ENCODE measurements at places on chromosomes 1 and 21.

- peak; percentile 69 for DNase-seq
Observed at GRCh38 chr1:147700042-147701006, 30.0 kb upstream of the ACP6 start.

GRCh38 chr1:62903982-62904855 lies 120.3 kb downstream of the ATG4C start:
- DNase-seq: no peak

DNA sequence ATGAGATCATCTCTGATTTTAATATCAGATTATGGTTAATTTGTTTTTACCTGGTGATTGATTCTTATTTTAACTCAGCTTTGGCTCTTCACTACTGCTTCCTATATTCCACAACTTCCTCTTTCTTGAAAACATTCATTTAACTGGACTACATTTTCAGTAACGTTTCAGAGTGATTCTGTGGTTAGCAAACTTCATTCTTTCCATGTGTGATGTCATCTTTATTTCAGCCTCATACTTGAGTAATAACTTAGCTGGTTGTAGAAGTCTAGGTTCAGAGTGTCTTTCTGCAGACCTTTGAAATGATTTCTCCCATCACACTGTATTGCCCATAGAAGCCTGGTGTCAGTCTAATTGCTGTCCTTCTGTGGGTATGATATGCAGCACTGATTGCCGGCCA lies 36.0 kb upstream of the SLC35F3 start:
- DNase-seq: no peak

GRCh38 chr1:29180497-29181412 lies 945 bp downstream of the SRSF4 start:
- peak; percentile 50 for DNase-seq

GRCh38 chr1:38114241-38115026 lies 67.8 kb upstream of the POU3F1 start:
- peak; percentile 12 for DNase-seq

GRCh38 chr1:159889821-159890252 lies 10.1 kb downstream of the CFAP45 start:
- DNase-seq: no peak

DNA sequence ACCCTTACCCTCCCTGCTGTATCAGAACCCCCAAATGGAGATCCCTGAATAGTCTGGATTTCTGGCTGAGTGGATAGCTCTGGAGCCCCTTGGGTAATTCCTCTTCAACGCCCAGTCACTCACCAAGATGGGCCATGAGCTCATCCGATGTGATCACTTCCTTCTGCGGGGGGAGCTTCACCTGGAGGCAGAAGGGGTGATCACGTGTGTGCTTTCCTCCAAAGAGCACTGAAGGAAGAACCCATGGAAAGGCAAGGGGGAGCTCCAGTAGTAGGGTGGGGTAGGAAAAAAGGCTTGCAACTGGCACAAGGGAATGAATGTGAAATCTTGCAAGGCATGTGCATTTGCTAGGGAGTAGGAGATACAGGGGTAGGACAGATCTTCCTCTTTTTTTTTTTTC lies 5.1 kb downstream of the MINDY1 start:
- DNase-seq: no peak
